ENCODE measurements at places on chromosomes 1 and 21.

- no peak for DNase-seq
Measured at GRCh38 chr1:22711071-22711470, 432 bp downstream of the EPHB2 start.

DNA sequence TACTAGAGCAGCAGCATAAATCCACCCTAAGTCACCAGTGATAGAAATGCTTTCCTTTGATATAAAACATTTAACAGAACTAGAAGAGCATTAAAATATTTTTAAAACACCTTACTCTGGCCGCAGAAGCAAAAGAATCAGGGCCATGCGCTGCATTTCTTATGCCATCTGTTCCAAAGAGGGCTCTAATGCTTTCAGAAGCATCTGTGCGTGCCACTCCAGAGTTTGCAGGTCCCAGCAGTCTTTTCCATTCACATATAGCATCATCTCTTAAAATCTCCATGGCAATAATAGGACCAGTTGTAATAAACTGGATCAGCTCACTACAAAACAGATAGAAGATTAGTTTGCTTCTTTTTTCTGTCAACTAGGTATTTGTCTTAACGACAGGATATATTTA lies 69.2 kb downstream of the NME7 start:
- DNase-seq, result no peak

GRCh38 chr1:40930174-40930964 lies 49.1 kb upstream of the CTPS1 start:
- DNase-seq, result no peak

DNA sequence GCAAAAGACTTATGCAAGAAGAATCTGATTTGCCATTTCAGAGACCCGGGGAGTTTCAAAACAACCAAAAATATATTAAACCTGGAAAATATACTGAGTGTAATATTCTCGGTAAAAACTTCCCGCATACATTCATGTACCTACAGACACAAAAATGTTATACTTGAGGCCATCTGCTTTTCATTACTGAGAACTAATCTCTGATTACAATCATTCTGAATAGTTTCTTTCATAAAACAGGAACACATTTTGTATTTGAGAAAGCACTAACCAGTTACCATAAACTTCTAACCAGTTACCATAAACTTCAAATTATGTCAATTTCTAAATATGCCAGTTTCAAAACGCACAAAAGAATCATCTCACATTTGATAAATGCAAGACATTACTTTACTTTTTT lies 7.8 kb downstream of the ZNHIT6 start:
- DNase-seq, result no peak

- DNase-seq, result no peak
Measured at GRCh38 chr1:106292130-106292529, 764.3 kb upstream of the PRMT6 start.

- no peak for DNase-seq
Measured at GRCh38 chr21:44305691-44306090, 5.8 kb downstream of the PFKL start.

DNA sequence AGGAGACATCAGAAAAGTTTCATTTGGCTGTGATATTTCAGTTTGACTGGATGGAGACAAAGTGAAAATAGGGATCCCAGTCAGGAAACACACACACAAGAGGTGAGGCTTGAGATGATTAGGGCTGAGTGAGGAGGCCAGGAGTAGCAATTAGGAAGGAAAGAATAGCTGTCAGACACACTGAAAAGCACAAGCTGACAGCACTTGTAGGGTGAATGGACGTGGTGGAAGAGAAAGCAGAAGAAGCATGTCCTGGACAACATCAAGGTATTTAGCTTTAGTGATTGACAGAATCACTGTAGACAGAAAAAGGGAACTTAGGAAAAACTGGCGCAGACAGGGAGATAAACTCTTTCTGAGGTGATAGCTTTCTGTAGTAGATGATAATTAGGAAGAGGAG lies 347.7 kb downstream of the TGFB2 start:
- no peak for DNase-seq

DNA sequence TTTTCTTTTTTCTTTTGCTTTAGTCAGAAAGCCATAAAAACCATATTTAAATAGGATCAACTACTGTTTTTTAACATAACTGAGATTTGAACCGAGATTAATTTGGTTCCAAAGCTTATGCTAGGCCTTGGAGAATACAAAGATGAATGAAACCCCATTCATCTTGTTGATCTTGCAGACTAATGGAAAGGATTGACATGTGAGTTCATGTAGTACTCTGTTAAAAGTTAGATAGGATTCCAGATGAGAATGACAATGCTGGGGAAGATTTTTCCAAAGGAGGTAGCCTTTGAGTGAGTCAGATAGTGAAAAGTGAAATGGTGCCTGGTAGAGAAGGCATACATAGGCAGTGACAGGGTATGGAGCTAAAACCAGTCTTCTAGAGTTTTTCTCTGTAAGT lies 22.7 kb downstream of the RBM15 start:
- no peak for DNase-seq

GRCh38 chr21:31786164-31786920 lies 54.4 kb upstream of the SCAF4 start:
- no peak for DNase-seq
